Stimulated activated CD4-positive, alpha-beta T cell treated with anti-CD3 and anti-CD28 coated beads, Interleukin-2, amount 100 ng/mL, for 4 hours (primary cell): ENCODE measurements at places on chromosomes 6 and 20.

DNA sequence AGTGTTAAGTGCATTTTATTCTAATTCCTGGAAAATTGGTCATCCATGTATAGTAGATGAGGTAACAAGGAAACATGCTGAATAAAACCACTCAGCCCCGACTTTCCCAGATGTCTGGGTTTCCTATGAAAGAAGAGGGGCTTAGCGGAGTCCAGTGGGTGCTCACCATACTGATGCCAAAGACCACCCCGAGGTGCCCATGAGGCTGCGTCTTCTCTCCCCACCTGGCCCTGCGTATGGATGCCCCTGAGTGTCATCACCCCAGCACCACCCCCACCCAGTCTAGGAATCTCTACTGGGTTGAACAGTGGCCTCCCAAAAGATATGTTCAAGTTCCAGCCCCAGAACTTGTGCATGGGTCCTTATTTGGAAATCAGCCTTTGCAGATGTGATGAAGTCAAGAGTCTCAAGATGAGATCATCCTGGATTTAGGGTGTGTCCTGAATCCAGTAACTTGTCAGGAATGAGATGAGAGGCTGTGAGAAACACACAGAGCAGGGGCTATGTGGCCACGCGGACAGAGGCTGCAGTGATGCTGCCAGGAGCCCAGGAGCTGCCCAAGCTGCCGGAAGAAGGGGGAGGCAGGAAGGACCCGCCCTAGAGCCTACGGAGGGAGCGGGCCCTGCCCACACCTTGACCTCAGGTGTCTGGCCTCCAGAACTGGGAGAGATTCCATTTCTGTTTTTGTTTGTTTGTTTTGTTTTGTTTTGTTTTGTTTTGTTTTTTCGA lies 124.6 kb upstream of the CDH4 start:
- no peak for DNase-seq

DNA sequence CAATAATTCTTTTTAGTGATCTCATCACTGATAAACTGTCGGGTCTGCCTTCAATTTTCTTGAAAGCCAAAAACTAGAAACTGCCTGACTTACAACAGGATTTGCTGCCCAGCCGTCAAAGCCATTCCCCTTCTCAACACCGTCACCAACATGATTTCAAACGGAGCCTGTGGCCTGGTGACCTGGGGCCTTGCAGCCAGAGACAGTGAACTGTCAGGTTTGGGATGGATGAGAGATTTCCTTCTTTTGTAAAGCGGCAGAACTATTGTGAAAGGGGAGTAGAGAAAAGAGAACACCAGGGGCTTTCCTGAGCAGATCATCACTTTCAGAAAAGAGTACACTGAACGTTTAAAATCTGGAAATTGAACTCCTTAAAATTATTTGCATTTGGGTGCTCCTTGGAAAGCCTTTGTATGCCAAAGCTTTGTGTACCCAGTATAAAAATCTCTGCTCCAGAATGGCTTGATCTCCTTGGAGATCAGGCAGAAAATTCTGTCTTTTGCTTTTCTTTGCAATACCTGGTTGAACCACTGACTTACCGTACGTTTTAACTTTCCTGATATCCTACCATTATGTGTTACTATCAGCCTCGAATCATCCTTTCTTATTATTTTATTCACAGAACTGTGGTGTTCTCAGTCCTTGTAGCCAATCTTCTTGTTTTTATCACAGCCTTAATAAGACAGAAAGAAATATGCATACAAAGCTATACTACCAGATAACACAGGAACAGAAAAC lies 125.2 kb downstream of the PACRG start:
- no peak for DNase-seq

- DNase-seq = no peak
Measured at GRCh38 chr6:31697555-31697954, 5.6 kb downstream of the ABHD16A start.

DNA sequence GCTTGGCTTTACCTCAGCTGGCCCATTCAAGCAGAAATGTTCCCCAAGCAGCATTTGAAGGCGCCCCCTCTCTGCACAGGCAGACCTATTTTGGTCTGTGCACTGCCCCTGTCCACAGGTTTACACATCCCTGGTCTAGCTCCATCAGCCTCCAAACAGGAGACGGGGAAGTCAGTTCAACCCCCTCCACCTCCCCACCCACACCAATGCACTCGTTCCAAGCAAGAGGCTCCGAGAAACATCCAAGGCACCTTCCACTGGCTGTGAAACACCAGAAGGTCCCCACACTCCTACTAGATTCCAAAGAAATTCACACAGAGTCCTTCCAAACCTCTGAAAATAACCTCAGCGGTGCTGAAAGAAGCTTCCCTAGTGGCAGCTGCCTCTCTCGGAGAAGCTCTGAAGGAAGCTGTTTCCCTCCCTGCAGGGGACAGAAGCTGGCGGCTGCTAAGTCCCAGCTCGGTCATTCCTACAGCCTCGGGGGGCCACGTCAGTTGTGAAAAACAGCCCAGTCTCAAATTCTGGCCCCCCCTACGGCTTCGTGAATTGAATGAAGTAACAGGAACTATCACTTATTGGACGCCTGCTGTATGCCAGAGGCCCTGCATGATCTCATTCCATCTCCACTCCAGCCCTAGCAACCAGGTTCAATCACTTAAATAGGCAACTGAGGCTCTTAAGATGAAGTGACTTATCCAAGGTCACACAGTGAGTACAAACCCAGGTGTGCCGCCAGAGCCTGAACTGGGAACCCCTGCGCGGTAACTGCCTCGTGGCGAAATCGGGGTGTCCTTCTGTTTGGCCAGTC lies 815 bp downstream of the SPATA2 start:
- DNase-seq = no peak

DNA sequence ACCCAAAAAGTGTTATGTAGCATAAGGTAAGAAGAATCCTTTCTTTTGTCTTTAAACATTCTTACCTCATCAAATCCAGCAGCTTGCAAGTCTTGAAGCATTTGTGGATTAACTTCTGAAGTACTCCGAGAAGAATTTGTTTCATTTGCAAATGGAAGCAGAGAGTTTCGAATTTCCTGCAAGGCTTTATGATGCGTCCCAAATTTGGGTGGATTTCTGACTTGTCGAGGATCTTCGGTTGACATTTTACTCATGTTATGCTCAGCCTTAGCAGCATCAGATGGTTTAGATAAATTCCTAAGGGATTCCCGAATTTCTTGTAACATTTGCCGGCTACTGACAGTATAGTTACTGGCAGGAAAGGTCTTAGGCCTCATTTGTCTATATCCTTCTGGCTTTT lies 16.2 kb downstream of the LATS1 start:
- no peak for DNase-seq
